ENCODE measurements at places on chromosomes 12 and 14.

- no peak for DNase-seq
Observed at GRCh38 chr14:93956514-93957332, 19.6 kb downstream of the ASB2 start.

DNA sequence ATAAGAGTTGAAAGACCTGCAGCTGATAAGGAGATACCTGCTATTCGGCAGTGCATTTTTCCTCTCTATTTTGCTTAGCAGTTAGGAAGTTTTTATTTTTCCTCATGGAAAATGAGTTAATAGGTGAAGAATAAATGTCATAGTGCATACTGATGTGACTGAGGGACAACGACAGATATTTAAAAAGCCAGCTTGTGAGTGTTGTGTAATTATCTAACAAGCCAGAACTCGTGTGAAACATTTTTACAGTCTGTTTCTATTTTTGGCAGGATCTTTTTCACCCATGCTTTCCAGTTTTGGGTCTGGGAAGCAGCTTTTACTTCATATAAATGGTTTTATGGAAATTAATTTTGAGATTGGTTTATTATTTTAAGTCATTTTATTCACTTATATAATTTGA is 2.9 kb downstream of the FBXO34 start:
- no peak for DNase-seq

DNA sequence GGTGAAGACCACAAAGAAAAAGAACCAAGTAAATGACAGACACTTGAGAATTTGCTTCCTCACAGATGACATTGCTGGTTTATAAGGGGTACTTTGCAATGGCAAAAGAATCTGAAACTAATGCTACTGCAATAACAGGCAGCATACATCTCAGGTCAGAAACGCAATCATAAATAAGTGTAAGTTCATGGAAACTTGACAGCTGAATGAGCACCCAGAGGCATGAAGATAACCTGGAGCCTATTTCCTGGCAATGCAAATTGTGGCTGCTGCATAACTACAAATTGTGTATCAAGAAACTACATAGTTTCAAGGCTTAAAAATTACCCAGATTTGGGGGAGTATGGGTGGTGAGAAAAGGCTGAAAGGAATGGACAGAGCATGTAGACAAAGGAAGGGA is 8.5 kb upstream of the MYO1A start:
- no peak for DNase-seq

GRCh38 chr12:46517579-46517962 is 145.0 kb upstream of the SLC38A2 start:
- no peak for DNase-seq
